ENCODE measurements at places on chromosomes 12 and 14.

DNA sequence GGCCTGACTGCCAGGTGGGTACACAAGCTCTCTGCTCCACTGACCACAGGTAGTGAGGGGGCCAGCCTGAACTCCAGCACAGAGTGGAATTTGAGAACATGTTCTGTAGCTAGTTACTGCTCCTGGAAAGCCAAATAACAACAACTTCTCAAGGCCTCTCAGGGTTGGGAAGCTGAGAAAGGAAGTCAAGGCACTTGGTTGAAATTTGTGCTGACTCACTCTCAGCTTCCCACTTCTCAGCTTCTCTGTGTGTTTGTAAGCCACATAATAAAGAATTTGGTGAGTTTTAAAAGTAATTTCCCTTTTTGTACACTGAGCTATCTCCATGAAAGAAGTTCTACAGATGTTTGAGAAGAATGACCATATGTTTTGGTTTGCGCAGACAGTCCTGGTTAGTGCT is 234.9 kb downstream of the KTN1 start:
- no peak for DNase-seq

DNA sequence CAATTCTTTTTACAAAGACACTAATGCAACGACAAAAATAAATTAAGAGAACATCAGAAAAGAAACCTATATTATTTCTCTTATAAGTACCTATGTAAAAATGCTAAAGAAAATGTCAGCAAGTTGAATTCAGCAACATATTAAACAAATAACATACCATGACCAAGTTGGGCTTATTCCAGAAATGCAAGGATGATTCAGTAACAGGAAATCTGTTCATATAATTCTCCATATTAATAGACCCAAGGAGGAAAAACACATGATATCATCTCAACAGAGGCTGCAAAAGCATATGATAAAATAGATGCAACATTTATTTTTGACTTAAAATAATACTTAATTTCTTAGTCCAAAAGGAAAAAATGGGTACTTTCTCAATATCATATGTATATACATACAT is 25.1 kb upstream of the GPHB5 start:
- no peak for DNase-seq

DNA sequence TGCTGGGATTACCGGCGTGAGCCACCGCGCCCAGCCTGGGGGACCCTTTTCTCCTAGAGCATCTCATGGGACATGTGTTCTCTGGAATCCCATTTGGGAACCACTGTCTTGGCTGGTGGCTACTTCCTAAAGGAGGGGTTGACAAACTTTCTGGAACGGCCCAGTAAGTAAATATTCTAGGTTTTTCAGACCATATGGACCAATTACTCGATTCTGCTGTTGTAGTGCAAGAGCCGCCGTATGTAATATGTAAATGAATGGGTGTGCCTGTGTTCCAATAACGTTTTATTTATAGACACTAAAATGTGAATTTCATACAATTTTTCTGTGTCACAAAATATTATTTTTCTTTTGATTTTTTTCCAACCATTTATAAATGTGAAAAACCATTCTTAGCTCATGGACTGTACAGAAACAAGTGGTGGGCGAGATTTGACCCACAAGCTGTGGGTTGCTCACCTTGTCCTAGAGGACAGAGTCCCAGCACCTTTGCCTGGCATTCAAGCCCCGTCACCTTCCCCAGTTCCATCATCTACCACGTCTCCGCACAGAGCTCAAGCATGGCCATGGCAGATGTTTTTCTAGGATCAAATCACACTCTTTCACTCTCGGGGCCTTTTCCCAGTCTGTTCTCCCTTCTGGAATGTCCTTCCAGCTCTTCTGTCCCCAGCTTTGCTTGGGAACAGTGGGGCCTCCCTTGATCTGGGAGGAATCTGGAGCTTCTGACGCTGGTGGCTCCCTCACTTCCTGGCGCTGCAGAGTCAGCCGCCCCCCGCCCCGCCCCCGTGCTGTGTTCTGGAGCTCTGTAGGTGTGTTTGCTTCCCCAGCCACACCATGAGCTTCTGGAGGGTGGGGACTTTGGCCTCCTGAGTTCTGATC is 17.9 kb upstream of the RCOR1 start:
- DNase-seq = no peak

DNA sequence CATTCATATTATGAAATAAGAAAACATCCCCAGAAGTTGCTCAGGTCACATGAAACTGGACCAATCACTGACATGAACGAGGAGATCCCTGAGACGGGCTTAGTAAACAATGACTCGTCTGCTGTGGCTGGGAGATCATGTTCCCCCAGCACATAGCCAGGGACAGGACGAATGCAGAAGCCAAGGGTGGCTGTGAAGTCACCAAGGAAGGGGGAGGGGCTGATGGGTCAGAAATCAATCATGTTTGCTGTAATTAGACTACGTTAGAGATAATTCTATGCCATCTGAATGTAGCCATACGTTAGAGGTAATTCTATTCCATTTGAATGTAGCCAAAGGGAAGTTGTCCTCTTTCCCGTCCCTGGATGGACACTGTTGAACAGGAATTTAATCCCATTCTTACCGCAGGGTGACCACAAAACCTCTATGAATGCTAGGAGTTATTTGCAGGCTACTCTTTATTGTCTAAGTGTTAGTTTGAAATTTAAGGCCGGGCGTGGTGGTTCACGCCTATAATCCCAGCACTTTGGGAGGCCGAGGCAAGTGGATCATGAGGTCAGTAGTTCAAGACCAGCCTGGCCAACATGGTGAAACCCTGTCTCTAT is 332.9 kb downstream of the TMEM132D start:
- no peak for DNase-seq

- peak; percentile 79 for DNase-seq
These were observed 2.4 kb upstream of the TNS2 start for GRCh38 chr12:53047221-53048032.

DNA sequence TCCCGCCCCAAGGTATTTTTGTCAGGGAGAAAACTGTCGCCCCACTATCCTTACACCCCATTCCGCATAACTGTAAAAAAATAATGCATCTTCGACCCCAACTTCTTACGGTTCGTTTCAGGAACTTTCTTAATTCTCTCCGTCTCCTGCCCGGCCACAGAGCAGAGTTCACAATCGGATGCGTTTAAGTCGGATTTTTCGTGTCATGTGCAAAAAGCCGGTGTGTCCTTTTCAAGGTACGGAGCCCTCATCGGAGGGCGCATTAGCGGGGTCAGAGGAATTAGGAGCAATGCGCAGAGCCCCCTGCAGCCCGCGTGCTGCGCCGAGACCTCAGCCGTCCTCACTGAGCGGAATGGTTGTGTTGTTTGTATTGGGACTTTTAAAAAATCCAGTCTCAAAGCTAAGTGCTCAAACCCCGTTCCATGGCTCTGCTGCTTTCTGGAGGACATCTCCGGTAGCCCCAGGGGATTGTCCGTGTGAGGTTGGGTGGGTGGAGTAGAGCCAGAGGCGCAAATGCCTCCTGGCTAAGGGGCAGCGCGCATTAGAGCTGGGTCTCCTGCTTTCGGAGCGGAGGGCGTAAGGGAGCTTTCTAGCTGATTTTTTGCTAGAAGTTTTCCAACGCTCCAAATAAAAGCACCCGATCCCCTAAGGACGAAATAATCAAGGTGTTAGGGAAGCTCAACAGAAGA is 3.9 kb upstream of the GSC start:
- DNase-seq = no peak

DNA sequence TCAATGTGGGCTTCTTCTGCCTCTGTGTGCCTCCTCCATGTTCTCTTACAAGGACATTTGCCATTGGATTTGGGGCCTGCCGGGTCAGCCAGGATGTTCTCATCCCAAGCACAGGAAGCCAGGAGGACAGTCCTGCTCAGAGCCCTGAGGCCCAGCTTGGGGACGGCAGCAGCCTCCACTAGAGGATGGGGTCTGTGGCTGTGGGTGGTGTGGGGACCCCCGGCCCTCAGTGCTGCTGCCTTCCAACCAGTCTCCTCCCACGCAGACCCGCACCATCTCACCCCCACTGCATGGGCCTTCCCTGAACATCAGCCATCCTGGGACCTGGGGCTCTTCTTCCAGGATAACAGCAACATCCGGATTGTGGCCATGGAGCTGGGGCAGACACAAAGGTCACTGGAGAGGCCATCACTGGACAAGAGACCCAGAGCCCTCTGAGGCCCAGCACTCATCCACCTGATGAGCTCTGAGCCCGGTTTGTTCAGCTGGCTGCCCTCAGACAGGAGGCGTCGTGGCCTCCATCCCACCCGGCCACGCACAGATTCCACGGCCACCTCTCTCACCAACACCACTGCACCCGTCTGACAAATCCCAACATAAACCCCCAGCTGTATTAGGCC is 56.5 kb upstream of the C14orf180 start:
- no peak for DNase-seq

DNA sequence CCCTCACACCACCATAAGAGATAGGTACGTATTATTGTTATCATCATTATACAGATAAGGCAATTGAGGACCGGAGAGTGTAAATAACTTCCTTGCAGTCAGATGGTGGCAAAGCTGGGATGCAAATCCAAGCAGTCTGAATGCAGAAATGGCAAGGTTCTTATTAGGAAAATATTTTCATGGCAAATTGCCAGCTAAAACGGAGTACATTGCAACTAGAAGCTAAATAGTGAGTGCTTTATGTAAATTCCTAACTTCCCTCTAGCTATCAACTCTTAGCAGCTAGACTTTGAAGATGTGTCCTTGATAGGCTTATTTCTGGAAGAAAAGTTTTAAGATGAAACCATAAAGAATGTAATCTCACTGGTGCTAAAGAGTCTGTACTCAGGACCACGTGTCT is 323.9 kb upstream of the DIO2 start:
- DNase-seq = no peak

GRCh38 chr14:98965076-98965475 is 306.9 kb downstream of the BCL11B start:
- no peak for DNase-seq

GRCh38 chr12:19284658-19285057 is 154.6 kb upstream of the AEBP2 start:
- no peak for DNase-seq

- no peak for DNase-seq
These were observed 44.7 kb upstream of the MDM1 start for GRCh38 chr12:68376901-68377300.

- DNase-seq = no peak
These were observed 82.2 kb downstream of the CHST11 start for GRCh38 chr12:104538891-104539462.

- no peak for DNase-seq
These were observed 3.5 kb downstream of the FMNL3 start for GRCh38 chr12:49703647-49704137.

GRCh38 chr14:74109369-74109768 is 24.6 kb downstream of the LIN52 start:
- DNase-seq = no peak

GRCh38 chr14:54168489-54168888 is 211.9 kb upstream of the BMP4 start:
- no peak for DNase-seq

DNA sequence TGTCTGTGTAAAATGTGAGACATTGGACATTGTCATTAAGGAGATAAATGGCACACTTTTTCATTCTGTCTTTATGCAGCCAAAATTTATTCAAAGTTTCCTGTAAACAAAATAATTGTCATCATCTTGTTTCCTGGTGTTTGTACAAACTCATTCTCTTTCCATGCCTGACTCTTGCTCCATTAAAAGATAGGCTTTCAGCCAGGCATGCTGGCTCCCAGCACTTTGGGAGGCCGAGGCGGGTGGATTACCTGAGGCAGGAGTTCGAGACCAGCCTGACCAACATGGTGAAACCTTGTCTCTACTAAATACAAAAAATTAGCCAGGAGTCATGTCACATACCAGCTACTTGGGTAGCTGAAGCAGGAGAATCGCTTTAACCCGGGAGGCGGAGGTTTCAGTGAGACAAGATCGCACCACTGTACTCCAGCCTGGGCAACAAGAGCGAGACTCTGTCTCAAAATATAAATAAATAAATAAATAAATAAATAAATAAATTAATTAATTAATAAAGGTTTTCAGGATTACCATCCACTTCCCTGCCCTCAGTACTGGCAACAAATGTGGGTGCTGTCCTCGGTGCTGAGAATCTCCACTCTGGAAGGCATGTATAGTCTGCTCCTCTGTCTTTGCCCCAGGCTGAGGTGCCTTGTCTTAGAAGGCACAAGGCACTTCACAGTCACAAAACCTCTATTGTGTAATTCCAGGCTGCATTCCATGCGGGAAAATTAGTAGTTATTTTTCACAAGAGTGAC is 83.2 kb downstream of the PAH start:
- no peak for DNase-seq

DNA sequence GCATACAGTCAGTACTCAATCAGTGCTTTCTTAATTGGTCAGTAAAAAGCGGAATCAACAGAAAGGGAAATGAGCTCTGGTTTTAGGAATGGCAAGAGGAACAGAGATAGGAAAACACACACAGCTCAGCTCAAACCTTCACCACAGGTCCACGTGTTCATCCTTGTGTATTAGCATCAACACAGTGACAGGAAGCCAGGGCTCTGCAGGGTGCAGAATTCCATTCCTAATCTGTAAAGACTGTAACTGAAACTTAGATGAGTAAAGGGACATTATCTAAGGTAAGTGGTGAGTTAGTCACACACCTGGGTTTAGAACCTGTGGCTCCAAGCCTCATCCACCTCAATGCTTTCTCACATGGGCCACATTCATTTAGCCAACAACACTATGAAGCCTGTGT is 1242.2 kb upstream of the TMEM132C start:
- DNase-seq = no peak

GRCh38 chr12:47775100-47775911 is 2.3 kb downstream of the SLC48A1 start:
- DNase-seq = peak; percentile 67

GRCh38 chr12:20439626-20440025 is 71.3 kb downstream of the PDE3A start:
- no peak for DNase-seq

- DNase-seq = peak; percentile 79
These were observed 6.0 kb downstream of the DMAC2L start for GRCh38 chr14:50318031-50318626.

DNA sequence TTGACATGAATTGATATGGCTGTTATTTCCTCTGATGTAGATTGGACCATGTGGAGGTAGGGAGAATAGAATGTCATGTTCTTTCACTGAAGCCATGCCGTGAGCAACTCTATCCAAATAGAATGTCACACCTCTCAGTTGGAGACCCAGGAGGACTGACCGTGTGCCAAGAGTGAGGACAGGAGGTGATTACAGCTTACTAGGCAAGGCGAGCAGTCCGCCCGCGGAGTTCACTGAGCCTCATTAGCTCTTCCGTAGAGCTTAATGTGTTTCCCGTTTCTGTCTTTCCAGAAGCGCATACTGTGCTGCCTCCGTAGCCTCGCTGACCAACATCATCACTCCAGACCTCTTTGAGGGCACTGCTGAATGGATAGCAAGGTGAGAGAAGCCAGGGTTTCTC is 45.6 kb downstream of the FNTB start:
- no peak for DNase-seq

- no peak for DNase-seq
These were observed 594 bp downstream of the TAMALIN start for GRCh38 chr12:52007158-52007921.

GRCh38 chr14:93331002-93331727 is 1.7 kb downstream of the BTBD7 start:
- DNase-seq = no peak

DNA sequence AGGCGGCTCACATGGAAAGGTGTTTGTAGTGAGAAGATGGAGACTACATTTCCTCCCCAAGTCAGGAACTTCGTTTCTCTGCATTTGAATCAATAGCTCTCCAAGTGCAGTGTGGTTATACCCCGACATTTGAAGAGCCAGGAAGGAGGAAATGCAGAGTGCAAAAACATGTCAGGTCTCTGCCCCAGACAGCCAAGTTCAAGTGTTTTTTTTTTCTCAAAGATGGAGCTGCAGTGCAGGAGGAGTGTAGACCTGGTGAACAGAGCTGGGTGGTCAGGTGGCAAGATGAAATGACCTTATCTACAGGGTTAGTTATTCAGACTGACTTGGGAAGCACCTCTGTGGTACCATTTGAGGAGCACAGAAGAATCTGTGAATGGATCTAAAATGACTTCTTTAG is 21.3 kb downstream of the MLXIP start:
- DNase-seq = no peak
